ENCODE measurements at places on chromosomes 7 and 10.

- no peak for DNase-seq
These were observed 590.0 kb downstream of the NRG3 start for GRCh38 chr10:82464966-82465365.

DNA sequence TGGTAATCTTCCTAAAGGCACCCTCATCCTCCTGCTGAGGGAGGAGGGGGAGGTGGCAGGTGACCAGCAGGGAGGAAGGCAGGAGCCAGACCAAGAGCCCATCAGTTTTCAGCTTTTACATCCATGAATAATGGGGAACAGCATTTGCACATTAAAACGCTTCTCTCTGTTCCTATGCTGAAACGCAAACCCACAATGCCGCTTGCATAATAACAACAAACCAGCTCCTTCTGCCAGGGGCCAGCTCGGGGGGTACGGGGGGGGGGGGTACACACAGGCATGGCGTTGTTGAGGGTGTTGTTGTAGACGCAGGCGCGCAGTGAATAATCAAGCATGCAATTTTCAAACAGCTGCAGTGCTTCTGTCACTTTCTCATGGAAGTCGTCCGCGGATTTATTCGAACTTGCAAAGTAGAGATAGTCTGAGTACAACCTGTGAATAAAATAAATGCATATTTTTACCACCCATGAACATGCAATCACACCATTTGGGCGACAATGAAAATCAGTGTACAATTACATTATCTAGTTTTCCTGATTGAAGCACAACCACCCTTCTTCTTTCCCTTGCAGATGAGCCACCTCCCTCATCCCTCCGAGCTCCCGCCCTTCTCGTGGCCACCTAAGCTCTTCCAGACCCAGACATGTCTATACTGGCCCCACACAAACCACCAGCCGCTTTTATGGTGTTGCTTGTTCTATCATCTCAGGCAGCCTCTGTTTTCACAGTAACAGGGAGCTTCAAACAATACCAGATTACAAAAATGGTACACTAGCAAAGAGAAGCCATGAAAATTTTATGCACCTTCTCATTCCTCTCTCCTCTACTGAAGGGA lies 72.2 kb downstream of the CHST15 start:
- no peak for DNase-seq

DNA sequence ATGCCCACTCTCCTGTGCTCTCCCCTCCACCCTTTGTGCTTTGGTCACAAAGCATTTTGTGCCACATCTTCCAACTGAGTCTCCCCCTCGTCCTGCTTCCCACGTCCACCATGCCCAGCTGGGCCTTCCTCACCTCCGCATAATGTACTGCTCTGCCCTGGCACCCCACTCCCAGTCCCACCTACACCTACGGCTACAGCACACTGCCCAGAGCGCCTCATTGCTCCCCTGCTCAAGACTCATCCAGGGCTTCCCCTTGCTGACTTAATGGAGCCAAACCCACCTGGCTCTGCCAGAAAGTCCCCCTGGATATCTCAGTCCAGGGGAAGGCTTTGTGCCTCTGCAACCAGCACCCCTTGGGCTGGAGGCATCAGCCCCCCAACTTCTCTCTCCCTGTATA lies 299.2 kb upstream of the ZMIZ1 start:
- no peak for DNase-seq

- DNase-seq: no peak
These were observed 21.5 kb upstream of the ZNF800 start for GRCh38 chr7:127413962-127414361.

GRCh38 chr7:14137676-14138075 lies 148.2 kb upstream of the ETV1 start:
- DNase-seq: no peak

GRCh38 chr10:11403116-11403515 lies 208.3 kb downstream of the USP6NL start:
- no peak for DNase-seq

DNA sequence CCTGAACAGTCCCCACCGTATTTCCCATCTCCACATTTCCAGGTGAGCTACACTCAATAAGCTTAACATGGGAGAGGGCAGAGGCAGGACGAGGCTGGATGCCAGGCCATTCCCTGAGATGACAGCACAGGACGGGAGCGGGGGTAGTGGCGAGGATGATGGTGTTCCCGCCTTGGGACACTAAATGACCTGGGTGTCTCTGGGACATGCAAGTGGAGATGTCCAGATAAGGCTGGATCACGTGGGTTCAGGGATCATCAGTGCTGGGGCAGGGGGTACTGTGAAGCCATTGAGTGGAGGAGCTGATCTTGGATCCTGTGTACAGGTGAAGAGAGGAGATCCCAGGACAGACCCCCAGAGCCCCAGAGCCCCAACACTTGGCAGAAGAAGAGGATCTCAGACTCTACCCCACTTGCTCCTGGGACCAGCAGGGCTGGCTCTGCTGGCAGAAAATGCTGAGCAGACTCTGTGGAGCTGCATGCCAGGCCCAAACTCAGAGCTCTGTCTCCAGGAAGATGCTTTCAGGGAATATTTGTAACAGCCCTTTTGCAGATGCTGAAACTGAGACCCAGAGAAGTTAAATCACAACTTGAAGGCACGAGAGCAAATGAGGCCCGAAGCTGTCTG lies 29.7 kb upstream of the HSPA12A start:
- DNase-seq: no peak

- DNase-seq: no peak
These were observed 20.4 kb upstream of the PIK3AP1 start for GRCh38 chr10:96740579-96741281.

- DNase-seq: no peak
These were observed 40.3 kb upstream of the LHFPL3 start for GRCh38 chr7:104288137-104288536.

GRCh38 chr7:85090143-85090542 lies 96.7 kb downstream of the SEMA3D start:
- DNase-seq: no peak

DNA sequence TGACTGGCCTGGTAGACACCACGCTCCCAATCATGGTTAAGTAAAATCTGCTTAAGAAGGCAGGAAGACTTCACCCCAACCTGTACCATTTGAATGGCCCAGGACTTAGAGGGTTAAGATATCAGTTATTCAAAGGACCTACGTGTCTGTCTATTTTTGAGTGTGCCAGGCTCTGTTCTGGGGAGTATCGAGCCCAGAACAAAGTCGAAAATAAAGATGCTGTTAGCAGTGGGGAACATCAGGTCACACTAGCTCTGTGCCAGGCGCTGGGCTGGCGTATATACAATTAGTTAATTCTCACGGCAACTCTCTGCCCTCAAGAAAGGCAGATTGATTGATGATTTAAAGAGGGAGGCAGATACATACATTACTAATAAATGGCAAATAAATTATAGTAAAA lies 40.5 kb upstream of the CREB5 start:
- no peak for DNase-seq

DNA sequence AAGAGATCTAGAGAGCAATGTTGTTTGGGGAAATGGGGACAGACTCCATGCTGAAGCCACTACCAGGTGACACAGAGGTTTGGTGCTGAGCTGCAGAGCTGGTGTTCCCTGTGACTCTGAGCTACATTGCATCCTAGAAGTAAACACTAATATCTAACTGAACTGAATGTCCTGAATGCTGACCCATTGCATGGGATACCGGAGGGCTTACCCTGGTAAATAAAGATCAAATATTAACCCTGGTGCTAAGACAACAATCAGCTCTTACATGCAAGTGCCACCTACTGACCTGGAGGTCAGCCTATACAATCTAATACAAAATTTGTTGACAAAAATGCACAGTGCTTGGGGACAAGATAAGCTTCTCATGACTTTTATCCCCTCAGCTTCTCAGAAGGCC lies 851.3 kb upstream of the KCND2 start:
- DNase-seq: no peak

DNA sequence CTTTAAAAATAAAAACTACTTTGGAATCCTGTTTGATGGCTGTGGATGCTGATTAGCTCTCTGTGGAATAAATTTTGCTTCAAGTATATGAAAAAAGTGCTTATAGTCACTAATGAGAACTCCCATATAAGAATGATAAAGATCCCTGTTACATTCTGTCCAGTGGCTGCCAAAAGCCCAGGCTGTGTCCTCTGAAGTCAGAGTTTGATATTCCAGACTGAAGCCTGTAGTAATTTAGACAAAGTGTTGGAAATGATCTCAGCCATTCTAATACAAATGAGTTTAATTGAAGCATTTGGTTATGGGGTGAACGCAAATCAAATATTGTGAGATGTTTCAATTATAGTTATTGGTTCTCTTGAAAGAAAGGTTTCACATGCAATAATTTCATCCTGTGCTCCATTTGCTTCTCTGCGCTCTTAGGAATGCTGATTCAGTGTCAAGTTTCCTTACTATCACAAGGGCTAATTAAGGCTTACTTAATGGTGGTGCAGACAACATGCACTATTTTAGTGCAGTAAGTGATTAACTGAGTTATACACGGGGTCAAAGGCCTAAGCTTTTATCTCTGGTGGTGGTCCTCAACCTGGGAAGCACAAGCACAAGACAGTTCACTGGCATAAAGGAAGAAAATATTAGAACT lies 867.6 kb downstream of the SORCS1 start:
- DNase-seq: no peak

DNA sequence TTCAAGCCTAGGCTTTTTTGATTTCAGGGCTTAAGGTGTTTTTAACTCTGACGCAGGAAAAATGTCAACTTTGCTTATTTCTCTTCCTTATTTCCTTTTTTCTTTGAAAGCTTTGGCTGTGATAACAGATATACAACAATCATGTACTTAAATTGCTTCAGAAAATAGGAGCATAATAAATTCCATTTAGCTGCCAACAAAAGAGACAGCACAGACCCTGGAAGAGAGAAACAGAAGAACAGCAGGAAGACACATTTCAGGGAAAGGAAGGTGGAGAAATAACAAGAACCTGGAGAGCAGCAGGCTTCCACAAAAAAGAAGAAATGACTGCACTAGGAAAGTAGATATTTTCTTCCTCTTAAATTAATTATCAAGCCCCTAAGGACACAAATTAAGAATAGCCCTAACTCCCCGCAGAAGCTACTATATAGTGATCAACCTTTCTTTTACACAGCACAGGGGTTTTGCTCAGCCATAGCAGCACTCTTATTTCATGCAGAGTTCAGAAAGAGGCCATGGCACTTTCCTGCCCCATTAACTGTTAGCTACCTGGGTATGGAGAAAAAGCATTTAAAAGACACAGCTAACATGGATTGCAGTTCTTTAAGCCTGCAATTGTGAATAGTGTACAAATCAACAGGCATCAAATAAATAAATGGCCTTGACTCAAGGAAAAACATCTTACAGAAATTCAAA lies 61.5 kb downstream of the IQUB start:
- DNase-seq: no peak

DNA sequence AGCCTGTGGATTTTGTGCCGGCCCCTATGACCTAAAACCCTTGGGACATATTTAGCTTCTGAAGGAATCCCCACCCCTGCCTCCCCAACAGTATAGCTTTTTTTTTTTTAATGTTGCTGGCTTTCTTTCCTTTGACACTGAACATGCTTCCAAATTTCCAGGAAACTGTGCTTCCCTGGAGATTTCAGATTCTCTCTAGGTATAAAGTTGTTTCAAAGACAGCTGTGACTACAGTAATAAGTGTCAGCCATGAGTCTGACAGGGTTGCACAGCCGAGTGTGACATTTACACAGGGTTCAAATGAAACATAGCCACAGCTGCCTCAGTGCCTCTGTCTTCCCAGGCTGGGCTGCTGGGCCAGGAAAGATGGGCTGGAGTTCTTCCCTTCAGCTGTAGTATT lies 466.6 kb upstream of the COBL start:
- DNase-seq: no peak

- DNase-seq: no peak
These were observed 161.4 kb downstream of the GPAM start for GRCh38 chr10:112022196-112022595.

- no peak for DNase-seq
These were observed 2.6 kb upstream of the C10orf71 start for GRCh38 chr10:49296382-49296781.

DNA sequence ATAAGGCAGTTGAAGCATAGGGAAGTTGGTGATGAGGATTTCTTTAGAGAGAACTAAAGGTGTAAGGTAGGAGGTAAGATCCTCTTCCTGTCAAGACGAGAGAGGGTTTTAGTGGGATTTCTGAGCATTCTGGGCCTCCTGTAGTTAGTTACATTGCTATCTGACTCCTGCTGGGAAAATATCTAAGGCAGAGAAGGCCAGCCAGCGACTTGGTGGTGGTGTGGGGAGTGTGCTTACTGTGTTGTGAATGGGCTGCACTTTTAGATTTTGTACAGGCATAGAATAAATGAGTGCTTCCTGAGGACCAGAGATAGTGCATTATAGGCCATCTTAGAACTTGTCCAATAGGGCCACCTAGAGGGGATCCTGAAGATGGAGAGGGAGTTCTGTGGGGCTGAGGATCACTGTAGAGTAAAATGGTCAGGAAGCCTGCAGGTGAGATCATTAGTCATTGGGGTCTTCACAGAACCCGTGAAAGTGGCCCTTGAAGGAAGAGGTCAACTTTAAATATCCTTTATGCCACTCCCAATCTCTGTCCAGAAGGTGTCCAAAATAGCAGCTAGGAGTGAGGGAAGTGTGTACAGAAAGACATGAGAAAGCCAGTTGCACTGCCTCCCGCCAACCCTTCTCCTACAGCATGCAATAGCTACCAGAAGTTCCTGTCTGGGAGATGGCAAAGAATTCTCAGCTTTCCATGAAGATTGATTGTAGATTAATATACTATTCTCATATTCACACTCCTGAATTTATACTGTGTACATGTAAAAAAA lies 266.6 kb downstream of the POLR1F start:
- DNase-seq: peak; percentile 14

GRCh38 chr7:1638215-1638661 lies 31.8 kb upstream of the ELFN1 start:
- peak; percentile 20 for DNase-seq

DNA sequence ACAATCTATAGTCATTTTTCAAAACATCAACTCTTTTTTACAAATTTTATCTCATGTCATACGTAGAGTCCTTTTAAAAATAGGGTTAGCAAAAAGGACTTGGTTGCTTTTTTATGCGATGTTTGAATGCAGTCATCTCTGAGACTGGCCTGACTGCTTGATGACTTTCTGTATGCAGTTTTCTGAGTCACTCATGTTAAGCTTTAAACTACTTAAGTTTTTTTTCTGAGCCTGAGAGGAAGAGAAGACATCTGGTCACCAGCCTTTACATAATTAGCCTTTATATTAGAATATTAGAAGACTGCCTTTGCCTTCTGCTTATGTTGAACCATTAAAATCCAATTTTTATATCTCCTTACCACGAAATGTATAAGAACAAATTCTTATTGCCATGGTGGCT lies 834.4 kb upstream of the MBL2 start:
- no peak for DNase-seq

- DNase-seq: no peak
These were observed 149.5 kb downstream of the AHR start for GRCh38 chr7:17447728-17448478.

DNA sequence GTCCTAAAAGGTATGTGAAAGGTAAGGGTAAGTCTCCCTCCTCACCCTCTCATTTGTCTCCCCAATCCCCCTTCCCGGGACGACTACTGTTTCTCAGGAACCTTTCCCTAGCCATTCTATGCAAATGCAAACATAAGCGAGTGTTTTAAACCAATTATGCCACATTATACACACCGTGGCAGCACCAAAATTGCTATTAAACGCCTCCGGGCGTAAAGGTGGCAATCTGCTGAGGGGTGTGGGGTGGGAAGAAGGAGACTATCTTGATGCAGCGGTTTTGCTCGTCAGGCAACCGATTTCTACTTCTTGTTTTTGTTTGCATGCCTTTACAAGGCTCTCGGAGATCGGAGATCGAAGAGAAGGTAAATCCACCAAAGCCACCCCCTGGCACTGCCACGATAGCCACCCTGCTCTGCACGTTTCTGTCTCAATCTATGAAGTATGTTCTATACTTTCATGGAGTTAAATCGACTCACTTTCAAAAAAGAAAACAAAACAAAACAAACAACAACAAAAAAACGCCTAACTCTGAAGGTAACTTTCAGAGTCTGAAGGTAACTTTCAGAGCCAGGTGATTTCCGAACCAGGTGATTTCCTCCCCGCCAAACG lies 46.0 kb upstream of the CDK1 start:
- DNase-seq: no peak
